WTC11 (cell line): ENCODE measurements at places on chromosomes 2 and 18. TPM values are rescaled to one million over a fixed set of nuclear protein-coding genes. Genes with fewer than 3 reads are reported as not detected.

DNA sequence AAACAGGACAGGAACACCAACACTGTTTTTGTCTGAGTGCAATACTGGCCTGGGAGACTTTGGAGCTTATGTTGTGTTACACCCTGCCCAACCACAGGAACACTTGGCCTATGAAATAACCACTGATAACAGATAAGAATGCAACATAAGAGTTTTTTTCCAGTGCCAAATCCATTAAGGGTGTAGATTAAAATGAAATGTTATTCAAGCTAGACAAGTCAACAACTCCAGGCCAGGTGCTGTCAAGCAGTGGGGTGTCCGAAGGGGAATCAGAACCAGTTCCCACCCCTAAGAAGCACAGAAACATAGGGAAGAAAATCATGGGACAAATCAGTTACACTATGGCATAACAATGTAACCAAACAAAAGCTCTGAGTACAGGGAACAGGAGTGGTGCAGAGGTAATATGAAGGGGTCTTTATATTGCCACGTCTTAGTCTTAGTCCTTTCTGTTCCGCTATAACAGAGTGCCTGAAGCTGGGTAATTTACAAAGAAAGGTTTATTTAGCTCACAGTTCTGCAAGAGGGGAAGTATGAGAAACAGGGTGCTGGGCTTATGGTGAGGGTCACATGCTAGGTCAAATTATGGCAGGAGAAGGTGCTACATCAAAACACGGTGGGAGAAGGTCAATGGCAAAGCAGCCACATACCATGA, 3.8 kb downstream of the AFG3L2 start:
- no peak overlapping the region for H3K4me3 ChIP-seq
- H3K27me3 ChIP-seq = no peaks in the 10 kb centered on the region
- no peak for DNase-seq
- H3K27ac ChIP-seq = peak overlapping the region; percentile 13; the same call in 1 of the 2 replicates

DNA sequence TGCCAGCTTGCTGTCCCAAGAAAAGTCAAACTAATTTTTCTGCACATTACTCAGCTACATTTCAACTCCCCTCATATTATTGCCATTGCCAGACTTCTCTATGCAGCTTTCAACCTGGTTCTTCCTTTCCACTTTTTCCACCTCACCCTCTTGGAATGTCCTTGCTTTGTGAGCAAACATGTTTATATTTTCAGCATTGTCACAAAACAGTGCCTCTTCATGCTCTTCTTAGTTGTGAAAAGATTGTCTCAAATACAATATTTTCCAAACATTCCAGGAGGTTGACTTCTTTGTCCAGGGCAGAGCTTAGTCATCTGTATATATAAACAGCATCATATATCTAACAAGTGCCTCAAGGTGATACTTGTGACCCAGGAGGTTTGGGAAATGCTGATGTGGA, 803.3 kb upstream of the CELF4 start:
- H3K4me1 ChIP-seq = peaks cover 37% of the 10 kb centered on the region
- H3K27me3 ChIP-seq = no peaks in the 10 kb centered on the region
- no peak for DNase-seq
- no peak overlapping the region for H3K4me3 ChIP-seq

- 0 out of 2 replicates have a peak, but pooled peaks cover under 1% of the 10 kb centered on the region for H3K36me3 ChIP-seq
- H3K27me3 ChIP-seq = no peaks in the 10 kb centered on the region
Measured at GRCh38 chr2:230471074-230471473, 55.1 kb downstream of the SP100 start.

Gene ASB18
- total RNA-seq = not detected in 3 replicates

DNA sequence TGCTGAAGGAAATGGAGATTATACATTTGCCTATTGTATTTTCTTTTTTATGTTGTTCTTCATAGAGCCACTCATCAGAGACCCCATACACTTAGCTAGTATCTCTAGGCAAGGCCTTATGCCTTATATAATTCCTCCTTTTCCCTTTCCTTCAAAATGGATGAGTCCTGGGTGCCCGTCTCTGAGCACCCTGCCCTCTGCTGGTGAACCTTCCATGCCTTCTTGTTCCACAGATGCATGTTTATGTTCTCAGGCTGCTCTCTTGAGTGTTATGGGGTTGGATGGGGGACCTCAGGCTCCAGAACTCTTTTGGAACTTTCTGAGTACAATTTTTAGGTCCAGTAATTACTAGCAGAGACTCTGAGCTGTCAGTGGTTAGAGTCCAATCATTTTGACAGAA, 368.6 kb upstream of the SPRED2 start:
- no peak overlapping the region for H3K4me3 ChIP-seq
- peak; percentile 56 for DNase-seq
- no peak overlapping the region for H3K27ac ChIP-seq
- peaks cover 2% of the 10 kb centered on the region; the same call in 1 of the 2 replicates for H3K4me1 ChIP-seq
- no peaks in the 10 kb centered on the region for H3K27me3 ChIP-seq

DNA sequence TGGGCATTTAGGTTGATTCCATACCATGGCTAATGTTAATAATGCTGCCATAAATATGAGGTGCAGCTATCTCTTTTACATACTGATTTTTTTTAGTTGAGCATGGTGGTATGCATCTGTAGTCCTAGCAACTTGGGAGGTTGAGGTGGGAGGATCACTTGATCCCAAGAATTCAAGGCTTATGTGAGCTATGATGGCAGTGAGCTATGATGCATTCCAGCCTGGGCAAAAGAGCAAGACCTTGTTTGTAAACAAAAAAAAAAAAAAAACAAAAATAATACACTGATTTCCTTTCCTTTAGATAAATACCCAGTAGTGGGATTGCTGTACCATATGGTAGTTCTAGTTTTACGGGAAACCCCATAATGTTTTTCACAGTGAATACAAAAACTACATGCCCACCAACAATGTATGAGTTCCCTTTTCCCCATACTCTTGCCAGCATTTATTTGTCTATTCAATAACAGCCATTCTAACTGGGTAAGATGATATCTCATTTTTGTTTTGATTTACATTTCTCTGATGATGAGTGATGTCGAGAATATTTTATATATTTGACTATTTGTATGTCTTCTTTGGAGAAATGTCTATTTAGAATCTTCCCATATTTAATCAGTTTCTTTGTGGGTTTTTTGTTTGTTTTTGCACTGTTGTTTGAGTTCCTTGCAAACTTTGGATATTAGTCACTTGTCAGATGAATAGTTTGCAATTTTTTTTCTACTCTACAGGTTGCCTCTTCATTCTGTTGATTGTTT, 281.0 kb upstream of the KYNU start:
- no peaks in the 10 kb centered on the region for H3K4me1 ChIP-seq
- H3K27ac ChIP-seq = no peak overlapping the region
- no peak for DNase-seq
- no peaks in the 10 kb centered on the region for H3K36me3 ChIP-seq
- H3K4me3 ChIP-seq = no peak overlapping the region
- no peaks in the 10 kb centered on the region for H3K27me3 ChIP-seq

- H3K27me3 ChIP-seq = no peaks in the 10 kb centered on the region; the same call in 1 of the 2 replicates
- 0 out of 2 replicates have a peak overlapping the region, but pooled peaks have one; percentile 88 for H3K27ac ChIP-seq
- peaks cover 23% of the 10 kb centered on the region for H3K4me1 ChIP-seq
- no peak for DNase-seq
Measured at GRCh38 chr2:233371641-233372040, 17.3 kb downstream of the DGKD start.

DNA sequence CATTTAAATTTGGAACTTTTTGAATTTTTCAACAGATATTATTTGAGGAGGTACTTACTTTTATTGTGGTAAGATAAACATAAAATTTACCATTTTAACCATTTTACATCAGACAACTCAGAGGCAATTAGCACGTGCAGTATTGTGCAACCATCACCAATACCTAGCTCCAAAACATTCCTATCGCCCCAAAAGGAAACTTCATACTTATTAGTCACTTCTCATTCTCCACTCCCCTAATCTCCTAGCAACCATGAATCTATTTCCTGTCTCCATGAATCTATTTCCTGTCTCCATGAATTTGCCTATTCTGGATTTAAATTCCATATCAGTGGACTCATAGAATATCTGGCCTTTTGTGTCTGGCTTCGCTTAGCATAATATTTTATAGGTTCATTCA, 69.9 kb upstream of the FAM136A start:
- no peaks in the 10 kb centered on the region for H3K4me1 ChIP-seq
- no peak overlapping the region for H3K27ac ChIP-seq
- peaks cover 42% of the 10 kb centered on the region for H3K27me3 ChIP-seq
- no peak overlapping the region for H3K4me3 ChIP-seq

DNA sequence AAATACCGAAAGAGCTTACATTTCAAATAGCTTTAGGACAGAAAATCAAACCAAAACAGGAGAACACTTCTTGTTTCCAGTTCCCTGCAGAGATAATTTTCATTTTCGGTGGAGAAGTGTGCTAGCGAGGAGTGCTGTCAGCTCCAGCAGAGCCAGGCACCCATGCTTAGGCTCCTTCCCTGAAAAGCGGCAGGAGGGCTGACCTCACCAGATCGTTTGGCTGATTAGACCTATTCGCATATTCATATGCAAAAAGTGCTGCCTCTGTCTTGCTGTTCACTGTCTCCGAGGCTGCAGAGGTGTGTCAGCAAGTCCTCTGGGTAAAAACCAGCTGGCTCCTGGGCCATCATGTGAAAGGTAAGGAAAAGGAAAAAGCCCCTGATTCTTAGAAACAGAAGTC, 225.8 kb upstream of the COPS8 start:
- H3K27ac ChIP-seq = no peak overlapping the region
- peaks cover 22% of the 10 kb centered on the region for H3K36me3 ChIP-seq
- DNase-seq = no peak
- peaks cover 54% of the 10 kb centered on the region for H3K4me1 ChIP-seq

Gene C2orf78
- total RNA-seq = 0.21 to 0.39 TPM (median 0.37 TPM) in 3 replicates
